Stimulated activated CD4-positive, alpha-beta T cell treated with anti-CD3 and anti-CD28 coated beads, Interleukin-4, amount 100 ng/mL, for 1 hour (primary cell): ENCODE measurements at places on chromosomes 16 and 17.

- no peak for DNase-seq
These were observed 97.3 kb downstream of the PLCG2 start for GRCh38 chr16:81876273-81876900.

DNA sequence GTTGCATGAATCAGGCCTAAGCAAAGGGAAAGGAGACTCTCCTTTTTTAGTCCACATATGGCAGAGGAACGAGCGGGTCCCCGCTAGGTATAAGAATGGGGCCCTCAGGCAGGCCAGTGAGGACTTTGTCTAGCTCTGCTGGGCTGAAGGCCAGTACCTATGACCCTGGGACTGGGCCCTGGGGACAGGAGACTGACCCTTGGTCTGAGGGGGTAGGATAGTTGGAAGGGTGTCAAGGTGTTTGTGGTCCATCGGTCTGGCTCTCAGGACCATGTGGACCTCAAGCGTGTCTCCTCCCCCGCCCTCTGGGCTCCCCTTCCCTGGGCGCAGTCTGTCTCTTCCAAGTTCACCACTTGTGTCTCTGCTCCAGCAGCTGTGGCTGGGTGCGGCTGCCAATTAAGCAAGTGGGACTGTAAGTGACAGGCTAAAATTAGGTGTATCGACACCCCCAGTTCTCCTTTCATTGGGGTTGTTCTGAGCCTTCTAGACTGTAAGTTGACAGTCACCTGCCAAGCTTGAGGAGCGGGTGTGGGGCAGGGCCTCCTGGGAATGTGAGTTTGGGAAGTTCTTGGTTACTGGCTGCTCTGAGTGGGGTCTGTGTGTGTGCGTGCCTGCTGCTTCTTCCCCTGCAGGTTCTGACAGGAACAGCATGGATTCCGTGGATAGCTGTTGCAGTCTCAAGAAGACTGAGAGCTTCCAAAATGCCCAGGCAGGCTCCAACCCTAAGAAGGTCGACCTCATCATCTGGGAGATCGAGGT, 24.5 kb downstream of the AKAP1 start:
- DNase-seq, result no peak

DNA sequence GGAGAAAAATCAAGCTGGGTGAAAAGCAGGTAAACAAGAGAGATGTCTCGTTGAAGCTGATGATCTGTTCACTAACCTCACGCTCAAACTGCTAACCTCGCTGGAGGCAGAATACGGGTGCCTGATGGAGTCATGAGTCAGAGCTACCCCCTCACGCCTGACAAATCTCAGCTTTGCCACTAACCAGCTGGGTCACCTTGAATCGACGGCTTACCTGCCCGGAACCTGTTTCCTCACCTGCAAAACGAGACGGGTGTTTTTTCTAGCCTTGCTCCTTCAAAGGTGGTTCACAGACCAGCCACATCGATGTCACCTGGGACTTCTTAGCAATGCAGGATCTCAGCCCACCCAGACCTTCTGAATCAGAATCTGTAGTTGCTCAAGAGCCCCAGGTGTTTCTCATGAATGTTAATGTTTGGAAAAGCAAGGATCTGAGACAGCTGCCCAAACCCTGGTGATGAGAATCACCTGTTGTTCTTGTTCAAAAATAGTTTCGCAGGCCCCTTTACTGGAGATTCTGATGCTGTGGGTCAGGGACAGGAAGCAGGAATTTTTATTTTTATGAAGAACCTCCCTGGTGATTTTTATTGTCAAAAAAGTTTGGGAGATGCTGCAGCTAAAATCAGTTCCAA, 56.9 kb downstream of the MARCHF10 start:
- no peak for DNase-seq

DNA sequence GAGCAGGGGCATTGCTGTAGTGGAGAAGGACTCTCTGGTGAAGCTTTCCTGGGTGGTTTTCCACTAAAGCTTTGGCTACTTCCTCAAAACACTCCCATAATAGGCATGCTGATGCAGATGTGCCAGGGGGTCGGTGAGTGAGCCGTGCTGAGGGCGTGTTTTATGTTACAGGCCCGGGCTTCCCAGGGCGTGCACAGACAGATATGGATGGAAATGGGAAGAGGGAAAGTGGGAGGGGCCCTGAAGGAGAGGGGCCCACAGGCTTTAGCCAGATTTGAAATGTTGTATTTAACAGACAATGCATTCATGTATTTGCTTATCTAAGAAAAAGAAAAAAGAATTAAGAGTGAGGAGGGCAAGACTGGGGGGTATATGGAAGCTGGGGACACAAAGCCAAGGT, 56.3 kb downstream of the IL21R start:
- no peak for DNase-seq

- no peak for DNase-seq
These were observed 45.3 kb upstream of the MSI2 start for GRCh38 chr17:57210972-57211411.
